ENCODE measurements at places on chromosomes 5 and 9.
A peak's percentile ranks its signal among the peaks of the same experiment; 100 is the strongest.

DNA sequence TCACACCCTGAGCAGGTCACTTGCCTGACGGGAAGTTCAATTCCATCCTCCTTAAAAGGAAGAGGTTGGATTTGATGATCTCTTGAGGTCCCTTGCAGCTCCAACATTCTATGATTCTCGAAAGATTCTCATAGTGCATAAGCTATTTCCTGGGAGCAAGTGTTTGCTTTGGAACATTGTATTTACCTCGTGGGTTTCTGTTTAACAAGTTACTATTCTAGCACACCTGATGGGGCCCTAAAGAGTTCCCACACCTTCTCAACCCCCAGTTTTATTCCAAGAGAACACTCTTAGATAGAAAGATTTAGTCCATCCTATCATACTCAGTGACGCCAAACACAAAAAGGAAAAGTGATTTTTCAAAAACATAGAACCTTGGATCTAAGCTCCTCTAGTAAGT, 23.4 kb downstream of the NR4A3 start:
- DNase-seq, result no peak

DNA sequence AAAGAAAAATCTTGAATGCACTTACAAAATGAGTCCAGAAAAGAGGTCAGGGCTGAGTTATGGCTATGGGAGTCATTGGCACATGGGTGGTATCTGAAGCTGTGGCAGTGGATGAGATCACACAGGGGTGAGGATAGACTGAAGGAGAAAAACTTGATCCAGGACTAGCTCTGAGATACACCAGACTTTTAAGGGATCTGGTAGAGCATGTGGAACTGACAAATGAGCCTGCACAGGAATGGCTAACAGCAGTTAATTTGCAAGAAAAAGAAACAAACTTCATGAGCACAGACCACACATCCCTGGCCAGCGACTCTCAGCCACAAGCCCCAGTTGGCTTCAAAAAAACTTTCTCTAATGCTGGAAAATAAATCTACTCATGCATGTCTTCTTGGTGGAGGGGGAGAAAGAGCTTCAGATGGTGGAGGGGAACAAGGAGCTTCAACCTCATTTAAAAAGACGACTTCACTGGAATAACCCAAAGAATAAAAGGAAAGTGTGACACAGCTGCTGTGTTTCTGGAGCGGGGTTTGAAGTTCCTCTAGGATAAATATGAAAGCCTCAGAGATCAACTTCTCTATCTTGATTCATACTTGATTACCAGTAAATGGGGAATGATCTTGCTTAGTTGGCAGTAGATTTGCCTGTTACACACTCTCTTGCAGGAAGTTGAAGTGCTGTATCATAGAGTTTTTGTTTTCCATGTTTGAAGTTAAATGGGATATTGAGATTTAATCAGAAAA, 33.6 kb downstream of the TNFAIP8 start:
- DNase-seq, result no peak

- DNase-seq, result no peak
These were observed 16.2 kb downstream of the STC2 start for GRCh38 chr5:173311818-173312585.

DNA sequence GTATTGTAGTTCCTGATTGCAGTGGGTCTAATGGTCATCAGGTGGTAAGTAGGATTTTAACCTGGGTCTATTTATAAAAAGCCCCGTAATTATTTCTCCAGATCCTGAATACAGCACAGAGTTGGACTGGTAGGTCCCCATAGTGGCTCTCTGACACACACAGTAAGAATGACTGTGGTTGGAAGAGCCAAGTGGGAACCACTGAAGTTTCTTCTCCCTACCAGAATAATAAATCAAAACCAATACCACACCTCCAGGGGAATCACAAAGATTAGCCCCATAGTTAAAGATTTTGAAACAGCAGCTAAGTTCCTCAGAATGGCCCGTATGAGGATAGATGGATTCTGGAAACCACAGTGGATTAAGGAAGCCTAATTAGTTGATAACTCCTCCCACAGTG, 68.4 kb upstream of the ZFR start:
- DNase-seq, result no peak

- DNase-seq, result no peak
These were observed 108.1 kb upstream of the PRRC1 start for GRCh38 chr5:127409246-127409917.

DNA sequence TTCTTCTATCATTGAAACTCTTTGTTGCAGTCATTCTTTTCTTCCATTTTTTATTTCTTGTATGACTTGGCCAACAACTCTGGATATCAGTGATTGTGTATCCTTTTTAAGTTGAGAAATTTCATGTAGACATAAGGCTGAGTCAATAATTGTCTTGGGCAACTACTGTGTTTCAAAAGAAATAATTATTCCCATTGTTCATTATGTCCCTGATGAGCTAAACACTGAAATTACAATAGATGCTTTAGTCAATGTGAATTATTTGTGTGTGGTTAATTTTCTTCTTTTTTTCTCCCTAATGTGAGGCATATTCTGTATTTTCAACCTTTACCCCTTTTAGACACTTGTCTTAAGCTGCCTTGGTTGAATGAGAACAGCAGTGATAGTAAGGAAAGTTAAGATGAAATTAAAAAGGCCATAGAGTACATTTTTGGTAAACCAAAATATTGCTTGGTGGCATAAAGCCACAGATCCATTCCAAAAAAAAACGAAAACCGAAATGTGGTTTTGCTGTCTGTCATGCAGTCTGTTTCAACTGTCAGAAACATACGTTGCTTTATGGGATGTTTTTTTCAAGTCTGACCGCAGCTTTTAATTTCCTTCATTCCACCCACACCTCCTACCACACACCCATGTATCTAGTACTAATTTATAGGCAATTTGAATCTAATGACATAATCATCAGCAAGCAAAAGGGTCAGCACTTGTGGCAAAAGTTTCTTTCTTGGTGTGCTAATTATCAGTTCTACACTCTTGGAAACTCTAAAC, 21.1 kb downstream of the TLE4 start:
- peak; percentile 23 for DNase-seq

DNA sequence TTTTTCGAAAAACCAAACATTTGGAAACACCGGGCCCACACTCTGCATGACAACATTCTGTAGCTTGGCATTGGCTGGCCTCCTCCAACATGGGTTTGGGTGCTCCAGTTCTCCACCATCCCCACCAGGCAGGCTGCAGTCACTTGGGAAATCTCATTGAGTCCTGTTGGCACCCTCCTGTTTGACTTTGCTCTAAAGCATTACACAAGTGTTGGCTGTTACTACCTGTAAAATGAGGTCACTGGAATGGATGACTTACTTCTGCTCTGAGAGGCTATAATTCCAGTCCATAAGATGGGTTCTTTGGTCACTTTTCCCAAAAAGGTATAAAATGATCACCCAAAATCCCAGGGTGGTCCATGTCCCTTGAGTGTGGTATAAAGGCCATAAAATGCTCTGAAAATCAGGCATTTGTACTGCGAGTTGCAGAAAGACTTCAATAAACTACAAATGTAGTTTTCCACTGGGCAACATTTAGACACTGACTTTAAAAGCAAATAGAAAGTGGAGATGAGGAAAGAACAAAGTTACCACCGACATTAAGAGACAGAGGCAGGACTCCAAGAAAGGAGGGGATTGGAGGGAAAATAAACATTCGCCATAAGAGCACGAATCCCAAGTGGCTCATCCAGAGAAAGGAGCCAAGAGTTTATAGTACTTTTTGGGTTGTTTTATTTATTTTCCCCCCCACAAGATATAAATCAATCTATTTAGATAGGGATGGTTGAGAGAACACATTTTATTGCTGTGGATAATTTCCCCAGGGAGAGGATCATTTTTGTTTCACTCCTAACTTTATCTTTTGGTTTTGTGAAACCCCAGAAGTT, 295.1 kb downstream of the TLE1 start:
- DNase-seq, result no peak

DNA sequence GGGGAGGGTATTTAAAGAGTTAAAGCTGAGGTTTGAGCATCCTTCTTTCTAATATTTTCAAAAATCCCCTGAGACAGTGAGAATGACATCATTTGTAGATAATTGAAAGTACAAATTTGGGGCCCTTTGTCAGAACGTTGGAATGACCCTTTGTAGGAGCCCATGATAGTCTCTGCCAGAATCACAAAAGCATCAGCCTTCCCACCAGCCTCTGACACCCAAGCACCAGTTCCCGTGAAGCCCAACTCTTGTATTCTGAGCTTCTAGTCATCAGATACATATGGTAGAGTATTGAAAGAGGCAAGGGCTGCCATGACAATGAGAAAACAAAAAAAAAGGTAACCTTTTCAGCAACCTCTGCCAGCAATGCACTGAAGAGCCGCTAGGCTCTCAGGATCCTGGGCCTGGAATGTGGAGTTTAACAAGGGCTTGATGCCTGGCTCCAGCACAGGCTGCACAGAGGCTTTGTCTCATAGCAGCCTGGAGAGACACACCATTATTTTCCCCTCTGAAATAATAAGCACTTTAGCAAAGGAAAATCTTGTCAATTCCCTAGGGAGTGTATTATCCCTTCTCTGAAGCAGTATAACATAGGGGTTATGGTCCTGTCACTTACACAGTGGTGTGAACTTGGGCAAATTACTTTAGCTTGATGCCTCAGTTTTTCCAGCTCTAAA, 114.4 kb downstream of the ZNF608 start:
- DNase-seq, result no peak

DNA sequence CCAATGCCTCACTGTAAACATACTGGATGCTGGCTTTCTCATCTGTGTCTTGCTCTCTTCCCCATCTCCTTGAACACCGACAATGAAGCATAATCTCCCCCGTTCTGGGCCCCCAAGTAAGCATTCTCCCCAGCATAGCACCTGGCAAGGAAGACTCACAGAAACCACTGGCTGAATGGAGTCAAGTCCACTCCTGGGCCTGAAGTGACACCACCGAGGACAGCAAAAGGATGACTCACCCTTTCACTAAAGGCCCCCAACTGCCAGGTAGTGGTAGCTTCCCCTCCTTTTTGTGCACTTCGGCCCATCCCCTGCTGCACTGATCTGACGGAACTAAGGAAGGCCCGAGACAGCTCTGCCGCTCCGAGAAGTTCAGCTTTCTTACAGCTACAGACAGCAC, 9.4 kb downstream of the VDAC1 start:
- DNase-seq, result no peak

GRCh38 chr9:13428766-13429165, 149.3 kb upstream of the MPDZ start:
- DNase-seq, result no peak

DNA sequence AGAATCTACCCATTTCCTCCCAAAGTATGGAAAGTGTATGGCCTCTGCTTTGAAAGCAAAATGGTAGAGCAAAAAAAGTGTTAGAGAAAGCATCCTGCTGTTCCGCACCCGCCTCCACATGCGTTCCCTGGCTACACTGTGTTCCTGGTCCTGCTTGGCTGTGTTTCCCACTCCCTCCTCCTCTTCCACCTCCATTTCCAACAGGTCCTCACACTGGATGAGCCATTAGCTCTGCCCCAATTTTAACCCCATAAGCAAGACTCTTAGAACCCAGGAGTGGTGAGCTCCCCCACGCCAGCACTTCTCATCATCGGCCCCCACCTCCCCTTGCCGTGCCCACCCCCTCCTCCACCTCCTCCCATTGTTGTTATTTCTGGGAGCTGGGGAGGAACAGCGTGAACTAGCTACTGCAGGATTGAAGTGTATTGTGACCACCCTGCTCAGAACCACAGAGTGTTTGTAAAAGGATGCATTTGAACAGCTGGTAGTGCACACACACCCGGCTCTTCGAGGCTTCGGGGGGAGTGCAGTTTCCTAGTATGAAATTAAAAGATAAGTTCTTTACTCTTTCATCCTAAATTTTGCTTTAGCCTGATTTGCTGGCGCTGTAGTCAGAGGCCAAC, 120.0 kb downstream of the PDZD2 start:
- DNase-seq, result no peak

- no peak for DNase-seq
These were observed 57.8 kb upstream of the SPINK5 start for GRCh38 chr5:148005788-148006520.

DNA sequence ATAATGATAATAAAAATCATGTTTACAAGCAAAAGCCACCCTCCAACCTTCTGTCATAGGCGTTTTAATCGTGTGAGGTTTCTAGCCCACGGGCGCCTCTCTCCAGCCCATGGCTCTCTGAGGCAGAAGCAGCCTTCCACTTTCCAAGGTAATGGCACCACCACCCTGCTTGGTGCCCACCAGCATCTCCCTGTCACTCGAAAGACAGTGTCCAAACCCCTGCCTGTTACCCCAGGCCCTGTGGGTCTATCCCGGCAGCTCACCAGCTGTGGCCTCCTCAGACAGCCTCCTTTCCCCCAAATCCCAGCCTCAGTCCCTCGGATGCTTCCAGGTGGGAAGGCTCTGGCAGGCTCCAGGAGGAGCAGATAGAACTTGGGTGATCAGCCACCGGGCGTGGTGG, 123.8 kb upstream of the LPCAT1 start:
- no peak for DNase-seq

DNA sequence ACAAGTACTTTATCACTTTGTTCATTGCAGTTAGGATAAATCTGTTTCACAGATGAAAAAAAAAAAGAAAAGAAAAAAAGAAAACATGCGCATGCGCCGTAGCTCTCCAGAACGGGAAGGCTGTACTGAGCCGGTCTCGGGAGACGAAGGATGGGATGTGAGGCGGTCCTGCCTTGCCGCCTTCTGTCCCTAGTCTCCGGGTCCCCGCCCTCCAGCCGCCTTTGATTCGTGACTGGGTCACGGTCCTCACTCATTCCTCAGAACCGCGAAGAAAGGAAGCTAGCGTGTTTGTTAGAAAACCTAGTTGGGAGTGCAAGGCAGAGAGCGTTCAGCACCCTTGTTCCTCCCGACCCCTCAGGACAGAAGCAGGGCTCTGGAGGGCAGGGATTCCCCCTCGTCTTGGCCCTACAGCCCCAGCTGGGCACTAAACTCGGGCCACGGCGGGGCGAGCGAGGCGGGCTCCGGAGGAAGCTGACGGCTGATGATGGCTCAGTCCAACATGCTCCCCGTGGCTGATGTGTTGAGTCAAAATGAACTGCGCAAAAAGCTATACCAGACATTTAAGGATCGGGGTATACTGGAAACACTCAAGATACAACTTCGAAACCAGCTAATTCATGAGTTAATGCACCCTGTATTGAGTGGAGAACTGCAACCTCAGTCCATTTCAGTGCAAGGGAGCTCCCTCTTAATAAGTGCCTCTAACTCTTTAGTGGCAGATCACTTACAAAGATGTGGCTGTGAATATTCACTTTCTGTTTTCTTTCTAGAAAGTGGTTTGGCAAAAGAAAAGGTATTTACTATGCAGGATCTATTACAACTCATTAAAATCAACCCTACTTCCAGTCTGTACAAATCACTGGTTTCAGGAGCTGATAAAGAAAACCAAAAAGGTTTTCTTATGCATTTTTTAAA, 40.0 kb downstream of the CPLANE1 start:
- DNase-seq, result no peak

- DNase-seq, result no peak
These were observed 2.9 kb upstream of the TLX3 start for GRCh38 chr5:171306166-171306565.

DNA sequence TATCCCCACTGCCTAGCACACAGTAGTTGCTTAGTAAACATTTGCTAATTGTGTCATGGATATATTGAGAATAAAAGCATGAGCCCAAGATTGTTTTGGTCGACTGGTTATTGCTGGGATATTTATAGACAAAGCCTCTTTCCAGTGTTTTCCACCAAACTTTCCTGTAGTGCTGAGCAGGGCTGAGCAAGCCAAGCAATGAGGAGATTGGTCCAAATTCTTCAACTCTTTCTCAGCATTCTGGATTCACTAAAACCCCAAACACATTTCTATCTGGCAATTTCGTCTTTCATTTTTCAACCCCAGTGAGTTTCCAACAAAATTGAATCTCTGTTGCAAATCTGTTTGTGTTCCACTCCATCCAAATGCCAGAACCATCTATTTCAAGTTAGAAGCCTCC, 31.9 kb upstream of the TARS1 start:
- DNase-seq, result no peak

GRCh38 chr5:59257488-59258400, 635.8 kb downstream of the PDE4D start:
- DNase-seq, result no peak
